Stimulated activated CD4-positive, alpha-beta T cell treated with anti-CD3 and anti-CD28 coated beads, Interleukin-12 subunit alpha, Interleukin-12 subunit beta, amount 100 ng/mL, for 48 hours (primary cell): ENCODE measurements at places on chromosomes 1 and 21.

GRCh38 chr1:229406798-229407197, 27.1 kb downstream of the ACTA1 start:
- no peak for DNase-seq

- DNase-seq = no peak
Observed at GRCh38 chr1:151134396-151134795, 12.0 kb downstream of the SEMA6C start.

DNA sequence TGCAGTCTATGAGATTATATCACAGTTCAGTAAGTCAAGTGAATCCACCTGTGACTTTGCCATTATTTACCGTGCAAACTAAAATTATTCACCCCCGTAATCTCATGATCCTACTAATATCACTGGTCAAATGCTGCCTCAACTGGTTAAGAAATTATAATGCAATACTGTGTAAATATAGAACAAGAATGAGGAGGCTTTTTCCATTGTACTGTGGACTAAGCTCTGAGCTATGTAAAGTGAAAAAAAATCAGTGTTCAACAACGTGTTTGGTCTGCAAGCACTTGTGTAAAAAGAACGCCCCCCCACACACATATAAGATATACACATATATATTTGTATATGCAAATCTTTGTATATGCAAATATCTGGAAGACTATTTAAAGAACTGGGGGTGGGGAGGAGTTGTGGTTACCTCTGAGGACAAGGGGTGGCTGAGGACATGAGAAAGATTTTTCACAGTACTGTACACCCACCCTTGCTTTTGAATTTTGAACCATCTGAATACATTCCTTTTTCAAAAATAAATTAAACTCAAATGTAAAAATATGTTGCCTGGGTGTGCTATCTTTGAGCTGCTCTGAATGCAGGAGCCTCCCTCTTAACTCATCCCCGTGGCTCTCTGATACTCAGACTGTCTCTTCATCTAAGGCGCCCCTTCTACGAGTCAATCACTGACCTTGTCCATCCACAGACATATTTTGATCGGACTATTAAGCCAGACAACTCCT, 57.0 kb downstream of the PTP4A2 start:
- no peak for DNase-seq

GRCh38 chr1:94793296-94793656, 26.9 kb upstream of the SLC44A3 start:
- DNase-seq = no peak

- DNase-seq = no peak
Observed at GRCh38 chr1:153827168-153827964, 52.2 kb downstream of the SLC27A3 start.

DNA sequence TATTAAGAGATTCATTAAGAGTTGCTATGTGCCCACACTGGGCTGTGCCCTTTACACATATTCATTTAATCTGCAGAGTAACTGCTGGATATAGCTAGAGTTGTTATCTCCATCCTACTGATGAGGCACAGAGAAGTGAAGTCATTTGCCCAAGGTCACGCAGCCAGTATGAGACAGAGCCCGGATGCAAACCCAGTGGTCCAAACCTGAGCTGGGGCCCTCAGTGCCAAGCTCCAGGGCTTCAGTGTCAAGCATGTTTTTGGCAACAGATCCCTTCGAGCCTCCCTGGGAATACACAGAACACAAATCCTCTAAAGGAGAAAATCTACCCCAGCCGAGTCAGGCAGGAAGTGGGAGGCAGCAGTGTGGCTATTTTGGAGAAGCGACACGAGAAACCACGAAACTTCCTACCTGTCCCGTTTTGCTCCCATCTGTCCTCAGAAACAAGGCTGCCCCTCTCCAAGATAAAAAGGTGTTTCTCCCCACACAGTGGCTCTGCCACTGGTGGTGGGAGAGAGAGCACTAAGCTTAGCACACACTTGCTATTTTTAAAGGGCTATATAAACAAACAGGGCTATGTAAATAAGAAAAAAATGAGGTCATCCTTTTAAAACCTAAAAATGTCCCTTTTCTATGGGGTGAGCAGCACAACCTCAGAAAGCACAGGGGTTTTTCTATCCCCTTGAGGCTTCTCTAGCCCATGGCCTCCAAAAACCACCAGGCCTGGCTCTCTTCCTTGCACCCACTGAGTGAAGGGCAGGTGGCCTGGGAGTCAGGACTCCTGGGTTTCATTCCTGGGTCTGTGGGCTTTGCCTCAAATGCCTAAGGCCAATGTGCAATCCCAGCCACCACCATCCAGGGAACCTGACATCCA, 138.6 kb upstream of the EDN2 start:
- no peak for DNase-seq

GRCh38 chr1:157624471-157624870, 26.6 kb upstream of the FCRL4 start:
- DNase-seq = no peak

- DNase-seq = peak; percentile 71
Observed at GRCh38 chr1:116514708-116515525, 55.9 kb downstream of the CD58 start.

DNA sequence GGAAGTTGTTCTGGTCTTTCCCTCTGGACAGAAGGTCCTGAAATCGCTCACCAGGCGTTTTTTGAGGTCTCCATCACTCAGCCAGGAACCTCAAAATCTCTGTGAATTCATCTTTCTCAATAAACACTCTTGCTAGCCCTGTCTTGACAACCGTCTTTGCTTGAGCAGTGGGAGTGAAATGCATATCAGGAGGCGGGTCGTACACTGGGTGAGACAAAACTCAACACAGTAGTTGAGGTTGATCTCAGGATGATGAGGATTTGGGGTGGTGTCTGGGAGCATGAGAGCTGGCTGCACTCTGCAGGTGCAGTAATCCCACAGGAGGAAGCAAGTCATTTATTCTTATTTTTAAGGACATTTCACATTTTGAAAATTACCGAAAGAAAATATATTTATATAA, 1.9 kb downstream of the GPR25 start:
- DNase-seq = no peak

DNA sequence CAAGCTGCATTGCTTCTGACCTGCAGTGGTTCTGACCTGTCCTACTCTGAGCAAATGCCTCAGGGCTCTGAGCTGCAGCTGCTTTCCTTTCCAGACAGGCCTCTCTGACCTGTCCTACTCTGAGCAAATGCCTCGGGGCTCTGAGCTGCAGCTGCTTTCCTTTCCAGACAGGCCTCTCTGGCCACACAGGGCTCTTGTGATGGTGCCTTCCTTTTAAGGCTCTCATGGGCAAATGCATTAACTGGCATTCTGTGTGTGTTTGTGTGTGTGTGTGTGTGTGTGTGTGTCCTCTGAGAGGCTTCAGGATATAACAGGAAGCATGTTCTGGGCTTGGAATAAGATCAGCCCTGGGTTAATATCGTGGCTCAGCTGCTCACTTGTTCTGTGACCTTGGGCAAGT, 131.3 kb downstream of the NTPCR start:
- no peak for DNase-seq
